ENCODE measurements at places on chromosomes 16 and 17.

GRCh38 chr17:11986942-11987329 is 10.3 kb downstream of the ZNF18 start:
- DNase-seq, result no peak

DNA sequence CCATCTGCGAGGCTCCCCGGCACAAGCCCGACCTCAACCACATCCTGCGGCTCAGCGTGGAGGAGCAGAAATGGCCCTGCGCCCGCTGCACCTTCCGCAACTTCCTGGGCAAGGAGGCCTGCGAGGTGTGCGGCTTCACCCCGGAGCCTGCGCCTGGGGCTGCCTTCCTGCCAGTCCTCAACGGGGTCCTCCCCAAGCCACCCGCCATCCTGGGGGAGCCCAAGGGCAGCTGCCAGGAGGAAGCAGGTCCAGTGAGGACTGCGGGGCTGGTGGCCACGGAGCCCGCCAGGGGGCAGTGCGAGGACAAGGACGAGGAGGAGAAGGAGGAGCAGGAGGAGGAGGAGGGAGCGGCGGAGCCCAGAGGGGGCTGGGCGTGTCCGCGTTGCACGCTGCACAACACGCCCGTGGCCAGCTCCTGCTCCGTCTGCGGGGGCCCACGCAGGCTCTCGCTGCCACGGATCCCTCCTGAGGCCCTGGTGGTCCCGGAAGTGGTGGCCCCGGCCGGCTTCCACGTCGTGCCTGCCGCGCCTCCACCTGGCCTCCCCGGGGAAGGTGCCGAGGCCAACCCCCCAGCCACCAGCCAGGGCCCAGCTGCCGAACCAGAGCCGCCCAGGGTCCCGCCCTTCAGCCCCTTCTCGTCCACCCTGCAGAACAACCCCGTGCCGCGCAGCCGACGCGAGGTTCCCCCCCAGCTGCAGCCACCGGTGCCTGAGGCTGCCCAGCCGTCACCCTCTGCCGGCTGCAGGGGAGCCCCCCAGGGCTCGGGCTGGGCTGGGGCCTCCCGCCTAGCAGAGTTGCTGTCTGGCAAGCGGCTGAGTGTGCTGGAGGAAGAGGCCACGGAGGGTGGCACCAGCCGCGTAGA is 13.1 kb upstream of the PRR35 start:
- DNase-seq, result no peak

DNA sequence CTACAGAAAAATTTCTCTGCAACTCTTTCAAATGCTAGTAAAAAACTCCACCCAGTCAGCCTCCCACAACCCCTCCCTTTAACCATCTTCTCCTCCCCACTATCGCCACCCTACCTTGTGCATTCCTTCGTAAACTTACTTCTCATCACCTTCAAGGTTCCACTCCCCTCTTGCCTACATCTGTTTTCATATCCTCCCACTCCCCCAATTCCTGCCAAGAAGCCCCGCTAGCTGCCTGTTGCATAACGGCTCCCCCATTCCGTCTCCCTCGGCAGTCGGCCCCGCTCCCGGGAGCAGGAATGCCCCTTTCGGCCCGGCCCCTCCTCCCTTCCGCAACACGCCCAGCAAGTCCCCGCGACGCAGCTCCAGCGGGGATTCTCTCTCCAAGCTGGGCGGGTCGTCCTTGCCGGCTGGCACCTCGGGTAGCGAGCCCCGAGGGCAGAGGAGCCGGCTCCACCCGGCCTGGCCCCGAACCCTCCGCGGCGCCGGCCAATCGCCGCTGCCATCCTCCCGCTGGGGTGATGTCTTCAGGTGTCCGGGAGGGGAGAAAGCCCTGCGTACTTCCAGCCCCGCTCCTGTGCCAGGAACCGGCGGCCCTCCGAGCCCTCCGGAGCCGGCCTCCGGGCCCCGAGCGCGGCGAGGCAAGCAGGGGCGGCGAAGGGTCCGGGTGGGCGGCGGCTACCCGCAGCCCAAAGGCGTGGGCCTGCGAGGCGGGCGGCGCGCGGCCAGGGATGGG is 1.5 kb downstream of the PHLPP2 start:
- DNase-seq, result peak; percentile 40

- no peak for DNase-seq
Observed at GRCh38 chr16:49566432-49566831, 192.8 kb downstream of the C16orf78 start.

DNA sequence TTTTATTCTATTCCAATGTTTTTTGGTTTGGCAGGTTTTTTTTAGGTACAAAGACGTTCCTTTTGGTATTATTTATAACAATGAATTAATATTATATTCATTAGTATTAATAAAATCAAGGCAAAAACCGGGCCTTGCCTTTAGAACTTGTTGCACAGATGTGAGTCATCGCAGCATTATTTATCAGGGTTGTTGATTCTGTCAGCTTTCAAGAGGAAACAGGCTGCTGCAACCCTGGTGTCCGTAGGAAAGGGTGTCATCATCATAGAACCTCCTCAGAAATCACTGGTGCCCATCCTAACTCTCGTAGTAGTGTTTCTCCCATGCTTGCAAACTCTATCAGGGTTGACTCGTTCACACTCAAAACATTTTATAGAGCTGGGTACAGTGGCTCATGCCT is 10.2 kb upstream of the LRRC37B start:
- DNase-seq, result no peak

GRCh38 chr16:84899414-84899813 is 79.6 kb downstream of the CRISPLD2 start:
- no peak for DNase-seq

DNA sequence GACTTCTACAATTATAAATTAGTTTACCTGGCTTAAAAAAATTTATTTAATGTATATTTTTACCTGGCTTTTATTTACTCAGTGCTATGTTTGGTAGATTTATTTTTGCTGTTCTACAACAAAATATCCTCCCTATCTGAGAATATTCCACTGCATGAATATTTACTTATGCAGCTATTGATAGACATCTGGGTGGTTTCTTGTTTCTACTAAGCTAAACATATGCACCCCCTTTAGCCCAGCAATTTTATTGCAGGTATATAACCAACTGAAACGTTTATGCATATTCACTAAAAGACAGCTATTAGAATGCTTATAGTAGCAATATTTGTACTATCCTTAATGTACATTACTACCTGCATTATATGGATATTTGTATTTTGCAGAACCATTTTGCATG is 187.7 kb upstream of the CPHXL start:
- no peak for DNase-seq

GRCh38 chr17:82931699-82932517 is 92.1 kb upstream of the ZNF750 start:
- no peak for DNase-seq

Measured in stimulated activated CD4-positive, alpha-beta T cell treated with anti-CD3 and anti-CD28 coated beads, Interleukin-4, amount 100 ng/mL, for 48 hours (primary cell).